ENCODE measurements at places on chromosomes 7 and 10.

GRCh38 chr10:132565516-132566209, 28.1 kb downstream of the INPP5A start:
- no peak for DNase-seq

GRCh38 chr7:157032128-157032527, 21.7 kb upstream of the MNX1 start:
- no peak for DNase-seq

- peak; percentile 71 for DNase-seq
These were observed 28.4 kb downstream of the UBE2D4 start for GRCh38 chr7:43954524-43955228.

- no peak for DNase-seq
These were observed 43.9 kb upstream of the SRGN start for GRCh38 chr10:69043931-69044531.

GRCh38 chr10:4840151-4840550, 14.1 kb downstream of the AKR1E2 start:
- DNase-seq: no peak

GRCh38 chr7:156475179-156475578, 165.4 kb upstream of the RNF32 start:
- DNase-seq: no peak

Measured in MM.1S (cell line).